ENCODE measurements at places on chromosomes 6 and 20.

GRCh38 chr6:12923644-12924235 is 207.2 kb downstream of the PHACTR1 start:
- no peak for DNase-seq

DNA sequence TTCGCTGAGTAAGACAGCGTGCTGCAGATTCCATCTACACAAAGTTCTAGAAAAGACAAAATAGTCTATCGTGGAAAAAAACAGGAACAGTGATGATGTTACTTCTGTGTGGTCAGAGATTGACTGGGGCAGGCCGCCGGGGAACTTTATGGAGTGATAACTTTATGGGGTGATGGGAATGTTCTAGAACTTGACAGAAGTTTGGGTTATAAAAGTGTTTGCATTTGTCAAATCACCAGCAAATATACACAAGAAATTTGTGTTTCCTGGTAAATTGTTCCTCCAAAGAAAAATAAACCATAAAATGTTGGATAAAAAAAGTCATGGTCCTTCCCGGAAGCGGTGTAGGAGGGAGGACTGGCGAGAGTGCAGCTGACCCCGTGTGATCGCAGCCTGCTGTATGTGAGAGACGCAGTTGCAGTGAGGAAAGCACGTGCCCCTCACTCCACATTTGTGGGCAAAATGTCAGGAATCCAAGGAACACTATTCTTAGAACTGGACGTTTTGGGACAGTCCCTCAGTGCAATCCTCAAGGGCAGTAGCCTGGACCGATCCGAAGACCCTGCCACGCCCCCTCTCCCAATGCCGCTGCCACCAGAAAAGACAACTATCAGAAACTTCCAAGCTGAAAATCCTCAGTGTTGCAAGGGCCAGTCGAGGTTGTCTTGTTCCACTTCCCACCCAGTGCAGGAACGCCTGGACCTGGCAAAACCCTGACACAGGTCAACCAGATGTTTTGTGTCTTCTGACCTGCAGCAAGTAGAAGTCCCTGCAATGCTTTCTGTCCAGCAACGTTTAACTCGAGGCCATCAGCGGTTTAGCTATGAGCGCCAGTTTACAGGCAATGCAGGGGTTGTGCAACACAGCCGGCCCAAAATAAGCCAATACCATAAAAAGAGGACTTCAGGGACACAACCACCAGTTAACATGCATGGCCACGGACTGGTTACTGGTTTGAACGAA is 80.5 kb upstream of the QKI start:
- DNase-seq = no peak

- no peak for DNase-seq
Measured at GRCh38 chr20:59526242-59527225, 77.8 kb upstream of the PHACTR3 start.

DNA sequence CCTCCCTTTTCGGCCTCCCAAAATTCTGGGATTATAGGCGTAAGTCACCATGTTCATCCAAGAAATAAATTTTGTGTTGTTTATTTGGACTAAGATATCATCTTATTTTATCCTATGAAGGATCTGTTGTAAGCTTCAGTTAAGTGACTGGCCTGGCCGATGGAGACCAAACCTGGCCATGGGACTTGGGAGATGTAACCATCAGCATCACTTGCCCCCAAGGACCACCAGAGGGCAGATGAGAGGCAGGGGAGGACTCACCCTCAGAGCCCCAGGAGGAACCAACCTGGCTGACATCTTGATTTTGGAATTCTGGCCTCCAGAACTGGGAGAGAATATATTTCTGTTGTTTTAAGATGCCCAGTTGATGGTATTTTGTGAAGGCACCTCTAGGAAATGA is 266.7 kb downstream of the CDH26 start:
- DNase-seq = no peak

DNA sequence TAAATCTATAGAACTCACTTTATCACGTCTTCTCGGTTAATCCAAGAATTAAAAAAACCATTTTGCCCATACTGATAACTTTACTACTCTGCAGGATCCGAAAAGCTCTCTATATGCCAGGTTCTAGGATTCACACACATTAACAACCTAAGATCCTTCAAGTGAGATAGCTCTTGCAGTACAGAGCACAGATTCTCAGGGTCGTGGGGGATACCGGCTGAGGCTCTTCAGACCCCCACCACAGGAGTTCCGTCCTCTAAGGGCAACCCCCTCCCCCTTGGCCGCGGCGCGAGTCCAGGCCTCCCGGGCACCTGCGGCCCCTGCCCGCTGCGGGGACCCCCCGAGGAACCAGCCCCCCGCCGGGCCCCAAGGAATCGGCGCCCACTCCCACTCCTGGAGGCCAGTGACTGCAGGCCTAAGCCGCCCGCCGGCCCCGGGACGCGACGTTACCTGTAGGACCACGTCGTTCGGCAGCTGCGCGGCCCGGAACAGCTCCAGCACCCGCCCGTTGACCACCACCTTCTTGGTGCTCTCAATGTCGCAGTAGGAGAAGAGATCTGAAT is 892 bp downstream of the REPS1 start:
- no peak for DNase-seq

DNA sequence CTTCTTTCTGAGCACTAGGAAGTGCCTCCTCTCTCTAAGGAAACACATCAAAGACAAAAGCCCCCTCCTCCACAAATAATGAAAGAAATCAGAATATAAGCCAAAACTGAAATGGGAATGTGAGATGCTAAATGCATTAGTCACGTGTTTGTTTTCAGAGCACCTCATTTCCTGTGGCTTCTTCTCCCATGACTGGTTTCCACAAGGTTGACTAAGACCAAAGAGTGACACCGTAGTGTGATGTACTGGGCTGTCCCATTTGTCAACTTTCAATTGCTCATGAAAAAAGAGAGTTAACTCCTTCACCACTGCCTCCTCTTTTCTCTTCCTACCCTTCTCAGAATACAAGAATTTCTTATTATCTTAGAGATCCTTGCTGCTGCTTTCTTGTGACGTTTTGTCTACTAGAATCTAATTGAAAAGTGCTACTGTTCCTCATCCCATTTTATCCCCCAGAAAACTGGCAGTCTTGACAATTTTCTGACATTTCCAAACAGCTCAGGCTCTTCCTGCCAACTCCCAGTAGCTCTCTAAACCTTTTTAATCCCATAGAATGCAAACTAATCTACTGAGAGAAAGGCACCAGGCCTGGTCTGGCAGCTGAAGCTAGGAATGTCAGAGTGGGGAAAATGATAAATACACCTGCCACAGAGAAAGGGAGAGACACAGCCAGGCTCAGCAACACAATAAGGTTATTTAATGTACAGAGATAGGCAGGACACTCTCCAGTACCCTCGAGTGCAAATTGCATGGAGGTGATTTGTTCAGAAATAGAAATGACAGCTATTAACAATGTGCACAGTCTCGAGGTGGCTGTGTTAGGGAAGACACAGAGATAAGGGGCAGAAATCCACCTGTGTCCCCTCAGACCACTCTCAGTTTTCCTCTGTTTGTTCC is 671.7 kb upstream of the NRSN1 start:
- DNase-seq = no peak

DNA sequence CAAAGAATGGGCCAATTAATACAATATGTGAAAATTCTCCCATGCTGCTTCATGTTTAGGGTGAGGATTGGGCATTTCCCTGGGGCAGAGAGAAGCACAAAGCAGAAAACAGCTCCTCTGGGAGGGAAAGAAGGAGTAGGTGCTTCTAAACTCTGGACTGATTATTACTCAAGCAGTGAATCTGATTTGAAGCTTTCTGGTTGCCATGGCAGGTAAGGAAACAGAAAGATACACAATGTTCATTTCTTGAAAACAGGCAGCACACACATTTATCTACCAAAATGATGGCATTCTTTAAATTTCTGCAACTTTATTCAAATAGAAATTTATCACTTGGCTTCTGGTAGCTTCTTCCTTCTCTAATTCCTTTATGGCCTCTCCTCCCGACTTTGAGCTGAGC is 305.4 kb upstream of the CHD6 start:
- DNase-seq = no peak

DNA sequence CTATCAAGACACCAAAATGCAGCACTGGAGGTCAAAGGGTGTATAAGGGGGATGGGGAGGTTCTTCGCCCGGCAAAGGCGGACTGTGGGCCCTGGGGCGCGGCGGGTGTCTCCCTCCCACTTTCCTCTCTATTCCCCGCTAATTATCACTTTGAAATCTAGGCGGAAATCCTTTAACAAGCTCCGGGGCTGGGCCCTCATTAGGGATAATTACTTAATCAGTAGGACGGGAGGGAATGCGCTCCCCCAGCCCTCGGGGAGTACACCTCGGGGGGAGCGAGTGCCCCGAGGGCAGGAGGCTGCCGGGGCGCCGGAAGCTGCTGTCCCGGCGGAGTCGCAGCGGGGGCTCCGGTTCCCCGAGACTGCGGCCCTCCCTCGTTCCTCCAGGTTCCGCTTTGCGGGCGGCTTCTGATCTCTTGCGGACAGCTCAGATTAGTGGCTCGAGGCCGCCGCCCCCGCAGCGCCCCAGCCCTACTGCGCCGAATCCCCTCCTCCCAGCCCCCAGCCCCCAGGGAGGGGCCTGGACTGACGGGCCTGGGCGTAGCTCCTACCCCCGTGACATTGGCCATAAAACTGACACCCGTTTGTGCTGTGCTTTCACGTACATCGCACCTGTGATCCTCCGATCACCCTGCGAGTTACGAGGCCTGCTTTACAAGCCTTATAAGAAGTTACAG is 14.7 kb downstream of the MUCL3 start:
- no peak for DNase-seq

DNA sequence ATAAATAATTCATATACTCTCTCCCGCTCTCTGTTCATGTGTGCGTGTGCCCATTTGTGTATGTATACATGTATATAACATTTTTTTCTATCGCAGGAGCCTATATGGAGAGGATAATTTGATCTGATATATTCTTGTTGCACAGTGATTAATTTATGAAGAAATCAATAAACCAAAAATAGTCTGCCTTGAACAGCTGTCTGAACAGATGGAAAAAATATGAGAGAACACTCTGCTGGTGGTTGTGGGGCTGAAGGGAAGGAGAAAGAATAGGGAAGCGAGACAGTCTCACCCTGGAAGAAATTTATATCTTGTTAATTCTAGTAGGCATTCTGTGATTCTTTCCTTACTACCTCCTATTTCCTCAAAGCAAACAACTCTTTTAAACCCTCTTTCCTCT is 96.6 kb upstream of the B3GAT2 start:
- no peak for DNase-seq

DNA sequence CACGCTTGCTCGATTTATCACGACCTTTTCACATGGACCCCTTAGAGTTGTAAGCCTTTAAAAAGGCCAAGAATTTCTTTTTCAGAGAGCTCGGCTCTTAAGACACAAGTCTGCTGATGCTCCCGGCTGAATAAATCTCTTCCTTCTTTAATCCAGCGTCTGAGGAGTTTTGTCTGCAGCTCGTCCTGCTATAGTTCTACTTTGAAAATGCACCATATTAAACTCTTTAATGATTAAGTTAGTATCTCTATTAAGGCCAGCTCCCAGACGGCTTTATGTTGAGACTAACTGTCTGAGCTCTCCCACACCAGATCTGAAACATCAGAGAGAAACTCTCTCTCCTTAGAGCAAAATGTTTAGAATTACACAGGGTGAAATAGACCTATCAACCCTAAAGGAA is 18.0 kb upstream of the GSTA3 start:
- no peak for DNase-seq

- no peak for DNase-seq
Measured at GRCh38 chr6:68040312-68040778, 594.7 kb upstream of the ADGRB3 start.

GRCh38 chr6:163775313-163775712 is 360.8 kb downstream of the QKI start:
- DNase-seq = no peak

GRCh38 chr6:13711324-13711732 is 307 bp downstream of the RANBP9 start:
- no peak for DNase-seq

- DNase-seq = no peak
Measured at GRCh38 chr6:78253618-78254017, 600.8 kb downstream of the MEI4 start.

DNA sequence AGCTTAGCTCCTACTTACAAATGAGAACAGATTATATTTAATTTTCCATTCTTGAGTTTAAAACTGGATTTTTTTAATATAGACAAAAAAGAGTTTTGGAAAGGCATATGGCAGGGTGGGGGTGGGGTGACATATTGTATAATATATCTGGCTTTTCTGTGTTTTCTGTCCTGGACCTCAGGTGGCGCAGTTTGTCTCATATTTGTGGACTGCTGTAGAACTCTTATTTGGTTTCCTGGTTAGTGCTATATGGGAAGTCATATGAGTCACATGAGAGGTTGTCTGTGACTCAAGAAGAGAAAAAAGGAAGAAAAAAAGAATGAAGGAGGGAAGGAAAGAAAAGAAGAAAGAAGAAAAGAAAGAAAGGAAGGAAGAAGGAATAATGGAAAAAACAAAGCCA is 131.8 kb downstream of the CLVS2 start:
- no peak for DNase-seq

DNA sequence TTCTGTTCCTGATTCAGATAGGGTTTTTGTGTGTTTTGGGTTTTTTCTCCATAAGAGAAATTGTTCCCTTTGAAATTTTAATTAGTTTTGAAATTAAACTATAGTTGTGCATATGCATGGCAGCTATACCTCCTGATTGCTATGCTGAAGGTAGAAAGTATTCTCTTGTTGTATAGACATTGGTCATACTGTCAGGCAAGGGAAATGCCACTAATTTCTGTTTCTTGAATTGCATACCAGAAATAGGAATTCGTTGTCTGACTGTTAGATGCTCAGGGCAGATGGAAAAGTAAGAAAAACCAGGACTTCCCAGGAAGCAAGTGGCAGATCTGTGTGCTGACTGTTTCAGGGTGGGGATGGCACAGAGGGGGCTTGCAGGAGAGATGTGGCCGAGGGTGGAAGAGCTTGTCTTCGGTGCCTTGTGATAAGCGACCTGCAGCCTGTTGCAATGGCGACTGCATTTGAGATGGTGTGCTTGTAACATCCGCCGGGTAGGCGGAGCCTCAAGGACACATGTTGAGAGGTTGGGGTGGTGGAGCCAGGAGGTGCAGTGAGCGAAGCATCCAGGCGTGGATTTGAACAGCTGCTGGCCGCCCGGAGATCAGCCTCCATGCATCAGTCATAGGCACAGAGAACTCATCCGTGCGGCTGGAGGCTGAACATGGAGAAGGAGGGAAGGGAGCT is 42.8 kb downstream of the RREB1 start:
- no peak for DNase-seq
